CD4-positive, alpha-beta T cell treated with Interleukin-17A for 1 hour (primary cell): ENCODE measurements at places on chromosomes 2 and 18.
A peak's percentile ranks its signal among the peaks of the same experiment; 100 is the strongest.

DNA sequence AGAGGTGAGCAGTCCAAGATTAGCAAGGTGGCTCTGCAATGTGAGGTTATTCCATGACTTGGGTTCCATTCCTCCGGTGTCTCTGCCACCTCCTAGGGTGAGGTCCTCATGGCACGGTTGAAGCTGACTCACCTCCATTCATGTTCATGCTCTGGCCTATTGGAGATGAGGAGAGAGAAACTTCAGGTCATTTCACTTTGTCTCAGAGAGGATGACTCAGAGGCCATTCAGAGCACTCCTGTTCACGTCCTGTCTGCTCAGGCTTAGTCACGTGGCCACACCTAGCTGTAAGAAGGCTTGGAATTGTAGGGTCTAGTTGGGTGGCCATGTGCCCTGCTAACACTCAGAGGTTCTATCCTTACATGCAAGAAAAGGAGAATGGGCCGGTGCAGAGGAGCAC, 67.5 kb upstream of the MBOAT2 start:
- no peak for DNase-seq

DNA sequence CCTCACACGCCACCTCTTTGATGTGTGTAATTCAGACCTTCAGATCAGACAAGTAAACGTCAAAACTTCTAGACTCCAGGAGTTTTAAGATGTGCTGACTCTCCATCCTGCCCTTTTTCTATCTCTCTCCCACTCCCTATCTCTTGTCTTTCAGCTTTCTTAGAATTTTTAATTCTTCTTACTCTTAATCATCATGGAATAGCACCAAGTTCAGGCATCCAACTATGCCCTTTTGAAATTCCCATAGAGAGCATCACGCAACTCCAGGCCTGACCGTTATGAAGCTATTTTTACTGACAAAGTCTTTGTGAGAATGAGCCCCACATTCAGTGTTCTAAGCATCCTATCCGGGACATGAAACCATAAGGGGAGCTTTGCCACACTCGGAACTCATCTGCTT, 62.6 kb downstream of the CTAGE1 start:
- no peak for DNase-seq

GRCh38 chr2:170651624-170652325, 63.4 kb upstream of the SP5 start:
- peak; percentile 78 for DNase-seq

- DNase-seq: no peak
Measured at GRCh38 chr18:6885992-6886796, 156.7 kb downstream of the ARHGAP28 start.

DNA sequence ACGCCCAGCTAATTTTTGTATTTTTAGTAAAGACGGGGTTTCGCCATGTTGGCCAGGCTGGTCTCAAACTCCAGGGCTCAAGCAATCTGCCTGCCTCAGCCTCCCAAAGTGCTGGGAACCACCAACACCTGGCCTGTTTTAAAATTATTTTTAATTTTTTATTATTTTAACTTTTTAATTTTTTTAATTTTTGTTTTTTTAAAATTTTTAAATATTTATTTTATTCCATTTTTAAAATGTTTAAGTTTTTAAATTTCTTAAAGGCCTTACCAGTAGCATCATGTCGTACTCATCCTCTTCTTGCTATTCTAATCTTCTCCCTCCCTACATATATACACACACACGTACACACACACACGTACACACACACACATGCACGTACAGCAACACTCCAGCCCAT, 1.4 kb downstream of the LYG1 start:
- no peak for DNase-seq

DNA sequence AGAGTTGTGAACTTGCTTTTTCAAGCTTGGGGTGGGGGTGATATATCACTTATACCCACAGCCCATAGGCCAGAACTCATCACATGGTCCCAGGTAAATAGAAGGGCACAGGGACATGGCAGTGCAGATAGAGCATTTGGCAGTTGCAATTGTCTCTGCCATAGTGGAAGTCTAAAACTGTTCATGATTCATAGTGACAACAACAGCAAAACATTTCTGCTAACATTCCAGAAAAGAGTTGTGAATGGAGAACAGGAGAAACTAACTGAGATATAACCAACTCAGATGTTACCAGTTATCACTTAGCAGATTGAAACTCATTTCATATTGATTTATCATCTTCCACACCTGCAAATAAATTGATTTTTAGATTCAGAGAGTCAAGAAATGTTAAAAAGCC, 278.6 kb upstream of the KYNU start:
- DNase-seq: no peak

DNA sequence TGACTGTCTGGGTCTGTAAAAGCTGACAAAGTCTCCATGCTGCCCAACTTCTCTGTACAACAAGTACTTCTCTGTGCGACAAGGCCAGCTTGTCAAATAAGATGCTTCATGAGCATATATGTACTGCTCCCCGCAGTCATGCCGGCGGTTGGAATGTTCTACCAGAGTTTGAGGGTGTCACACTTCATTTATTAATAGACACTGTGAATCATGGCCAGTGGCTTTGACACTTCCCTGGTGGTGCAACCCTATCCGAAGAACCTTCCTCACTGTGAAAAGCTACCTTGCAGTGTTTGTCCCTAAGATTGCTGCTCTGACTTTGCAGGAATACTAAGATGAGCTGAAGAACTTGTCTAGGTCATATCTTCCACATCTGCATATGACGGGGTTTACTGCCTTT, 120.9 kb upstream of the NRP2 start:
- DNase-seq: no peak

DNA sequence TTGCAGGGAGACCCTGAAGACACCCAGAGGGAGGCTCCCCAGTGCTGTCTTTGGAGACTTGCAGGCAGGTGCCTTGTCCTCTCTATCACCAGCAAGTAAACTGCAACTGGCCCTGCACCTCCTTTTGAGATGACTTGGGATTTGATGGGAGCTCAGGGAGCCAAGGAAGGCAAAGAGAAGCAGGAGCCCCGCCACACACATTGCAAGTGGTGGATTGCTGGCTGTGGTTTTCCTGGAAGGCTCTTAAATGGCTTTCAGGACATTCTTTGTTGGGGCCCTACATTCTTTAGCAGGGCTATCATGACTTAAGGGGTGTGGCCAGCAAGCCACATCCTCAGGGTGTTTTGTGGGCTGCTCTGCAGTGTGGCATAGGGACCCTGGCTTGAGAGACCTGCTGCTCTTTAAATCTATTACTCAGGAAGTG, 39.9 kb upstream of the CDC42EP3 start:
- DNase-seq: peak; percentile 46

- no peak for DNase-seq
Measured at GRCh38 chr2:40668425-40668824, 216.5 kb upstream of the SLC8A1 start.

DNA sequence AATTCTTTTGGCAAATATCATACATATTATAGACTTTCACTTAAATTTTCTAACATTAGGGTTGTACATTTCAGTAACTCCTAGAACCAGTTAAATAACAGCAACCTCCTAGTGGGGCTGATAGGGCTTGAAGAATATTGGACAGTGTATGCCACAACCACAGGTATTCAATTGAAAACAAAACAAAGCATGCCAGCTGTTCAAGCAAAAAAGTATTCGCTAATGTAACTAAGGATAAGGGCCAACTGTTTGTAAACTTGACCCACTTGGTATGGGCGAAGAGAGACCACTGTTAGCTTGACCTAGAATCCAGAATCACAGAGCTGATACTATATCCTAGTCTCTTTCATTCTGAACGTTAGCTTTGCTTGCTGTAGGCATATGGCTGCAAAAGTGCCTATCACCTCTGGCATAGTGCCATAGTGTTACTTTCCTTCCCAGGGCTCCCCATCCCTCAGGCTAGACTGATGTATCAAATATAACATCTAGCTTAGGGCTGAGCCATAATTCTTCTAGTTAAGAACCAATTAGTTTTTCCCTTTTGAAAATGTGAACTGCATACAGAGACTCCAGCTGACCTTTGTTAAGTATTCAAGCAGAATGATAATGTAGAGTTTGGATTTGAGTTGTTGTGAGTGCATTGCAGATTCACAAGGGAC, 458.8 kb upstream of the NRXN1 start:
- no peak for DNase-seq

DNA sequence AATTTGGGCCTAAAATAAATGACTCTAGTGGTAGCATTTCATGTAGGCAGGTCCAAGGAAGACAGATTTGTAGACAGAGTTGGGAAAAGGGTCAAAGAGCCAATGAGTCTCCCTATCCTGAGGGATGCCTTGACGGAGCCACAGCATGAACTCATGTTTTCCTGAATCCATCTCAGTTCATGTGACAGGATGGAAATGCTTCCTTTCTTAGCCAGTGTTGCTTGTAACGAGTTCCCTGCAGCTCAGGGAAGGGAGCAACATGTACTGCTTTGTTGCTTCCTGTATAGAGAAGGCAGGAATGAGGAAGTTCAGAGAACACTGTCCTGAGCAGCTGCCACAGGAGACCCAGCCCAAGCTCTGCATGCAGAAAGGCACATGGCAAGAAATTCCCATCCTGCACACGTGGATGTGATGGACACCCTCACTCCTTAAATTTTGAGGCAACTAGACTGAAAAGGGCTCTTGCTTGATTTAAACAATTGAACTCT, 27.9 kb downstream of the TMEM17 start:
- DNase-seq: no peak

- DNase-seq: peak; percentile 28
Measured at GRCh38 chr18:76494231-76495005, 624 bp downstream of the ZNF516 start.

DNA sequence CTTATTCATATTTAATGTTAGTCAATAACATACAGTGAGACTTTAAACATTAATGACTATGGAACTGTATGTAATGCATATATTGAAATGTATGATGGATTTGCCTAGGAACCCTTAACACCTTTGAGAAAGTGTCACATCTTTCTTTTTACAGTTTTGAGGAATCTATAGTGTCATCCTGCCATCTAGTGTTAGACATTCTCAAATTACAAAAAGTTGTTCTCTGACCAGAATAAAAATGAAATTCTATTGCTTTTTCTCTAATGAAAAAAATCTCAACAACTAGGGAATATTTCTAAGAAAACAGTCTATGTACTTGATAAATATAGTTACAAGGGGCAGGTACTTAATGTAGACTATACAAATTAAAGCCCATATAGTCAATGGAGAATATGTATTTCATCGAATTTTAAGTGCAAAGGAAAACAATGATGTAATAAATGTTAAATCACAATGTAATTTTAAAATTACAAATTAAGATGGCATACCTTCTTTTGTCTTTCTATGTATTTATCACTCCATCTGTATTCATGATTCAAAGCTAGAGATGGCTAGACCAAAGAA, 5.1 kb upstream of the CALCRL start:
- DNase-seq: peak; percentile 2

GRCh38 chr18:7072593-7072992, 45.0 kb downstream of the LAMA1 start:
- DNase-seq: no peak

DNA sequence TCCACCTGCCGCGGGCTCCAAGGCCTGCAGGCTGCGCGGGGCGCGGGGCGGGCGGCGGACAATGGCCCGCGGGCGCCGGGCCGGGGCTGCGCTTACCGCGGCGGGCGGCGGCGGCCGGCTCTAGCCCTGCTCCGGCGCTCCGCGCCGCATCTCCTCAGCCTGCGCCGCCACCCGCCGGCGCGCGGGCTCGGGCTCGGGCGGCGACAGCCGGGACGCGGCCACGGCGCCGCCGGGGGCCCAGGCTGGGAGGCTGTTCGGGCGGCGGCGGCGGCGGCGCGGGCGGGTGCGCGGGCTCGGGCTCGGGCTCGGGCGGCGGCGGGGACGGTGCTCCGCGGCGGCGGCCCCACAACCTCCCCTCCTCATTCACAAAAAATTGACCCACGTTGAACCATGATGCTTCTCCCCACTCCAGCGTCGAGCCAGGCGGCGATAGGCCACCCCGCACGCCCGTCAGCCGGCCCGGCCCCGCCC, at the start of gene HDAC4:
TSS of gene HDAC4 (minus strand) at position 425 of the 471 bp plus-strand sequence. CDS start 48,321 bp downstream, outside the sequence.
- DNase-seq: no peak

GRCh38 chr2:160335441-160335840, 135.4 kb upstream of the ITGB6 start:
- no peak for DNase-seq

- no peak for DNase-seq
Measured at GRCh38 chr18:71598374-71598773, 945.8 kb downstream of the CBLN2 start.

- no peak for DNase-seq
Measured at GRCh38 chr2:142907653-142908052, 30.2 kb downstream of the KYNU start.

DNA sequence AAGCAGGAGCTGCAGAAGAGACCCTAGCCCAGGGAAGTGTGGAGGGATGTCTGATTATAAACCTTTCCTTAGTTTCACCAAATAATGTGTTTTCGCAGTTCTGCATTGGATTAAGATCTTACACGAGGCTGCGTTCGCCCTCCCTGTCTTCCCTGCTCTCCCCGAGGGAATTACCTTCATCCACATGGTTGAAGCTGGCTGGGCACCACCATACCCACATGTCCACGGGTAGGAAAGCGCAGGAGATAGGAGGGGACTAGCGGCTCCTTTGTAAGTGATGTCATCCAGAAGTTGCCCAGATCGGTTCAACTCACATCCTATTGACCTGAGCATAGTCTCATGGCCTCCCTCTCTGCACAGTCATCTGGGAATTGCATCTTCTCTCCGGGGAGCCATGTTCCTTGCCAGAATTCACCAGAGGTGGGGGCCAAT, 1.1 kb downstream of the TTL start:
- DNase-seq: peak; percentile 6

DNA sequence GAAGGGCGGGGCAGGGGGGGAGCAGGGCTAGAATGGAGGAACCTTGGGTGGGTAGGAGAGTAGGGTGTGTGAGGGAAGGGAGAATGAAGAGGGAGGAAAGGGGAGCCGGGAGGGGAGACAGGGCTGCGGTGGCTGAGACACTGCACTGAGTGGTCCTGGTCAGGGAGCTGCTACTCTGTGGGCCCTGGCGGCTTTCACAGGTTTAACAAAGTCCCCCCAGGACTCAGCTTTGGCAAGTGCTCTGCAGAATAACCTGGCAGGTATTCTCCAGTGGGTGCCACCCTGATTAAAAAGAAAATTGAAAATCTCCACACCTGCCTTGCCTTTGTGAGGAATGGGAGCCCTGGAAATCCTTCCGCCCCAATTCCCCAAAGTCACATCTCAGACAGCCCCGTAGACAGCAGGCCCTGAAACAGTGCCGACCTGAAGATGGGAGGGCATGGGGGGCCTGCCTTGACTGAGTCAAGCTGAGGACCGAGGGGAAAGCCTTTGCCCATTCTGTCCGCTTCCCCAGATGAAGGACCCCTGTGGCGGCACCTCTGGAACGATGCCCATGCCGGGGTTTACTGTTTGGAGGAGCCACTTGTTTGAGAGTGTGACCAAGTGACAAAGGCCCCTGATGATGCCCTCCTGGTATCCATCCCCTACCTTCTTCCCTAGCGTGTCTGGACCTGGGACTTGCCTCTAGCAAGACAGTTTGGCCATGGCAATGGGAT, 43.6 kb upstream of the OTOS start:
- no peak for DNase-seq

GRCh38 chr18:48136827-48137373, 206.4 kb upstream of the SMAD2 start:
- no peak for DNase-seq

DNA sequence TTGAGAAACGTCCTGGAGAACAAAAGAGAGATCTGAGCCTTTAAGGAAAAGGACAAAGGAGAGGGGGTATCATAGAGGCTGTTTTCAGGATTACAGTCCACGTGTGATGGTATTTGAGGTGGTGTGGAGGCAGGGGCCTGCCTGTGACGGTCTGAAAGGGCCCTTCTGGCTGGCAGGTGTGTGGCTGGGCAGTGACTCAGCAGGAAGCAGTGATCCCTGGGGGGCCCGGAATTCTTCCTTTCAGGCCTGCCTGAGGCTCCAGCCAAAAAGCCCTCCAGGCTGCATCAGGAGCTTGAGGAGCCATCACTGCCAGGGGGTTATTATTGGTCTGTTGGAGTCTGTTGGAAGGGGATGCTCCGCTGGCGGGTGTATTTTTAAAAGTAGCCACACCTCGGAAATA, 97.2 kb upstream of the TMEM18 start:
- DNase-seq: no peak
